Choroid plexus epithelial cell (primary cell): ENCODE measurements at places on chromosomes 11 and 22.

GRCh38 chr22:19085233-19085718 is 36.9 kb downstream of the DGCR2 start:
- DNase-seq = peak; percentile 65

- DNase-seq = no peak
Observed at GRCh38 chr11:1560649-1561251, 11.3 kb downstream of the DUSP8 start.

GRCh38 chr22:45208696-45208992 is 32.0 kb downstream of the KIAA0930 start:
- no peak for DNase-seq

GRCh38 chr11:299081-299891 is at the start of gene IFITM5:
TSS of gene IFITM5 (minus strand) at chr11:299526. CDS start at chr11:299490, 36 bp downstream.
- DNase-seq = no peak
